ENCODE measurements at places on chromosomes 11 and 22. TPM values are rescaled to one million over a fixed set of nuclear protein-coding genes. Genes with fewer than 3 reads are reported as not detected.

DNA sequence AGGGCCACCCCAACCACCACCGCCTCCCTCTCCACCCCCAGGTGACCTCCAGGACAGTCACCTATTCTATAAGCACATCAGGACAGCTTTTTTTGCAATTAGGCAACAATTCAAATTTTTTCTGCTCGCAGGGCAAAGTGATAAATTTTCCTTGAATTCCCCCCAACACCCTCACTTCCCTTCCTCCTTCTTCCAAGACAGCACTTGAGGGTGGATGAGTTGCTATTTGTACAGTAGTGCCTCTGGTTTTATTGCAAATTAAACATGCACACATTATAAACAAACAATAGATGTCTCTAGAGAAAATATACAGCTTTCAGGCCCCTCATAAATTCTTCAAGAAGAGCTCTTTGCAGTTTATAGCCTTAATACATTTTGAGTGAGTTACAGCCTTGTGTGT, 80.9 kb upstream of the USP47 start:
- no peak for DNase-seq

GTPBP1 gene
- 14.4 TPM for total RNA-seq

- peak; percentile 81 for DNase-seq
Measured at GRCh38 chr22:36330655-36331305, 57.0 kb downstream of the MYH9 start.

GRCh38 chr22:49544286-49544685, 283.4 kb downstream of the BRD1 start:
- DNase-seq = no peak

RIC3 gene
- total RNA-seq = not detected
